ENCODE measurements at places on chromosomes 4 and X.

DNA sequence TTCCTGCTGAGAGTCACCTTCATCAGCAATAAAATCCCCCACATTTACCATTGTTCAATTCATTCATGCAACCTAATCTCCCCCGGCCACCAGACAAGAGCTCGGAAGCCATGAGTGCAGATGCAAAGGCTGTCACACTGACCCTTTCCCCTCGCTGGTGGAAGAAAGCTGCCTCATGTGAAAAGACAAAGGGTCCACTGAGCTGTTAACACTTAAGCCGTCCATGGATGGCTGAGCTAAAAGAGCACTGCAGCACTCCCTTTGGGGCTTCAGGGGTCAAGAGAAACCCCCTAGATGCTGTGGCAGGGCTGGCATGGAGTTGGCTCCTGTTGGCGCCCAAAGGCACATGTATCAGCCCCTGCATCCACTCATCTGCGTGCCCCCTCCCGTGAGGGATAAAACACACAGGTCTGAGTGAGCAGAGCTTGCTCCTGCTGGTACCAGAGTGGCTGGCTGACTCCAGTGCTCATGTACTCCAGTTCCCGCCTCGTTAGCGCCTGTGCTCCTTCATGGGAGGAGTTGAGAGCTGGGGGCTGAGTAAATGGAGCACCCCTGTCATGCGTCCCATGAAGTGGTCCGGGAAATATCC, 216.5 kb downstream of the PDHA2 start:
- DNase-seq = no peak

GRCh38 chrX:120781403-120781802, 94.3 kb downstream of the CT47B1 start:
- no peak for DNase-seq

DNA sequence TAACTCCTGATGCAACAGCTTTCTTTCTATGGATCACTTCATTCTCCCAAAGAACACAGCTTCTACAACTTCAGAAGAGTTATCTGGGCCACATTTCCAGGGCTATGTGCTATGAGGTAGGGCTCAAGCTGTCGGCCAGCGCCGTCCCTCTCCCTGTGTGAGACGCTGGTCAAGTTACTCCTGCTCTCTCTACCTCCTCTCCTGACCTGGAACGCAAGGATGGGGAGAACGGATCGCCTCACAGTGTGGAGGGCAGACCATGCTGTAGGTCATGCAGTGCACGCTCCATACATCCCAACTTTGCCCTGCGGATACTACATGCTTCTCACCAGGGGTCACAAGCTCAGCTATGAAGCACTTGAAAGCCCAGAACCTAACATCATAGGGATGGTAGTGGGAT, 42.4 kb downstream of the JAKMIP1 start:
- no peak for DNase-seq

DNA sequence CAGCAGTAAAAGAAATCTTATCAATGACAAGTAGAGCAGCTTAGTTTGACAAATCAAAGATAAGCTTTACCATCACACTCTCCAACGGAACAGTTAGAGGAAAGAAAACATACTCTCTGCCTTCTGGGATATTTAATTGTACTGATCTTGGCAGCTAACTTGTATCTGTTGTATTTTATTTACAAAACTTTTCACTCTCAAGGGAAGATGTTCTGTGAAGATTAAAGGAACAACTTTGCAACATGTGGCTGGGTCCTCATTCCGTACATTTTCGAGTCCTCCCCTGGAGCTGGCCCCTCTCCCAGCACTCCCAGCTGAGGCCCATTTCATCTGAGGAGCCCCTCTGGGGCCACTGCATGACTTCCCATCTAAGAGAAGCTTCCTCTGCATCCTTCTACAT, 74.4 kb downstream of the RPS3A start:
- DNase-seq = no peak

- DNase-seq = no peak
Measured at GRCh38 chrX:7149411-7149810, 1.5 kb upstream of the PUDP start.

GRCh38 chr4:42490015-42490414, 92.7 kb downstream of the SHISA3 start:
- DNase-seq = no peak
